Umbilical cord (tissue), 2 donors: ENCODE measurements at places on chromosomes 16 and 17.

GRCh38 chr16:87701078-87701460, 64.7 kb downstream of the KLHDC4 start:
- no peak for DNase-seq

DNA sequence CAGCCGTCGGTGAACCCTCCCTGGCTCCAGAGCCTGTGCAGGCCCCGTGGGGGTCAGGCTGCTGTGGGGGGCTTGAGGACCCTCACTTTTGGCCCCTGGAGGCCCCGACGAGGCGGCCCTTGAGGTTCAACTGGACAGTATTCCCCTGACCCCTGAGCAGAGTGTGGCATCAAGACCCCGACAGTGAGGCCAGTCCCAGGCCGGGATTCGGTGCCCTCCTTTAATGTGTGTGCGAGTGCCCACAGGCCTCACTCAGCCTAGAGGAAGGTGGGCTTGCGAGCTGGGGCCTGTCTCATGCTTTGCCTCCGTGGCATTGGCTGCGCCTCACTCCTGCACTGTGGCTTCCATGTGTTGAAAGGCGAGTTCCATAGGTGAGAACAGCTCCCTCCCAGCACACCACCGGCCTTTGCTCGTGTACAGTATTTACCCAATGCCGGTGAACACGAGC, 94.5 kb downstream of the METRNL start:
- no peak for DNase-seq

GRCh38 chr16:84920333-84920732, 91.0 kb downstream of the ZDHHC7 start:
- no peak for DNase-seq

GRCh38 chr16:9778849-9779248, 403.4 kb downstream of the GRIN2A start:
- no peak for DNase-seq

DNA sequence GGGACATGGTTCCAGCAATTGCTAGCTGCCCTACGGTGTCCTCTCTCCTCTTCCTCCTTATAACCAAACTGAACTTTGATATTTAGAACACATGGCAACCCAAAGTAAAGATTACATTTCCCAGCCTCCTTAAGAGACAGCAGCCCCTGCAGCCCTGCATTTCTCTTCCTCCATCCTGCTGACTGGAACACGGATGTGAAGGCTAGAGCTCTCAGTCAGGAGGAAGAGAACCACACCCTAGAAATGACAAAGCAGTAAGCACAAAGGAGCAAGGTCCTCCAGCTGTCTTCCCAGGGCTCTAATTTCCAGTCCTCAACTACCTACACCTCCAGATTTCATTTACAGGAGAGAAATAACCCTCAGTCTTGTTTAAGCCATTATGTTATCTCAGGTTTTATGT, 10.9 kb downstream of the DYNC1LI2 start:
- DNase-seq = peak; percentile 18

GRCh38 chr17:78933025-78933958, 8.1 kb upstream of the TIMP2 start:
- DNase-seq = peak; percentile 66

GRCh38 chr17:77330602-77331081, 189.9 kb downstream of the SEC14L1 start:
- no peak for DNase-seq

DNA sequence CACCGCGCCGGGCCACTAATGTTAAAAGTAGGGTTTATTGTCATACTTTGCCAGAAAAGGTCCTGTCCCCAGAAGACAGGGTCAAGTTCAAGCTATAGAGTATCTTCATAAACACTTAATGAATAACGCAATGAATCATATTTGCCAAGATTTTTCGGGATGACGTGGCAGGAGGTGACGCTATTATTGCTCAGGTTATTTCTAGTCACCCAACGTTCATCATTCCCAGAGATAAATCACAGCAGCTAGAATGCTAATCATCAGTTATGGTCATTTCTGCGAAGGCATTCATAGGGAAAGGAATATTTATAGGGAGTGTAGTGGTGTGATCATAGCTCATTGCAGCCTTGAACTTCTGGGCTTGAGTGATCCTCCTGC, 2.0 kb downstream of the TMC5 start:
- DNase-seq = no peak
